ENCODE measurements at places on chromosomes 12 and 14.

DNA sequence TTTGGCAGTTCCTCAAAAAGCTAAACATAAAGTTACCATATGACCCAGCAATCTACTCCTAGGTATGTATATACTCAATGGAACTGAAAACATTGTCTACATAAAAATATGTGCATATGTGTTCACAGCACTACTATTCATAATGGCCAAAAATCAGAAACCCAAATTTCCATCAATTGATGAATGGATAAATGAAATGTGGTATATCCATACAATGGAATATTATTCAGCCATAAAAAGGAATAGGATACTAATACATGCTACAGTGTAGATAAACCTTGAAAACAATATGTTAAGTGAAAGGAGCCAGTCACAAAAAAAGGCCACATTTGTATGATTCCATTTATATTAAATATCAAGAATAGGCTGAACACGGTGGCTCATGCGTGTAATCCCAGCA is 3.4 kb downstream of the ACYP1 start:
- no peak for DNase-seq

- DNase-seq = peak; percentile 91
Measured at GRCh38 chr14:50062438-50063085, 53.8 kb downstream of the VCPKMT start.

GRCh38 chr12:4858386-4858785 is 51.3 kb upstream of the KCNA1 start:
- DNase-seq = no peak

DNA sequence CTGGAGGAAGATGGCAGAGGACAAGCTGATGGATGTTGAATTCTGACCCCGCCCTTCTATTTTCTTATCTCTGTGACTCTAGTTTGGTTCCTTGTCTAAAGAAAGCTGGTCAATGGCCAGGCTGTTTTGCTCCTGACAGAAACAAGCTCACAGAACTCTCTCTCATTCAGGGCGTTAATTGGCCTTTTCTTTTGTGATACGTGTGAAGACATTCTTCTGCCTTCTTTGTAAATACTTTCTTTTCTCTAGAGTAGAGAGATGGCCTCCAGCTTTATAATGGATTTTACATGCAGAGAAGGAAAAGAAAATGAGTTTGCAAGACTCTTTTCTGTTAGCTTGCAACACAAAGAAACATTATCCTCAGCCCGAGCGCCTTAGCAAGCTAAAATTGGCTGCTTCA is 492.2 kb upstream of the CCDC196 start:
- no peak for DNase-seq

- no peak for DNase-seq
Measured at GRCh38 chr12:88400302-88400701, 180.0 kb downstream of the KITLG start.

DNA sequence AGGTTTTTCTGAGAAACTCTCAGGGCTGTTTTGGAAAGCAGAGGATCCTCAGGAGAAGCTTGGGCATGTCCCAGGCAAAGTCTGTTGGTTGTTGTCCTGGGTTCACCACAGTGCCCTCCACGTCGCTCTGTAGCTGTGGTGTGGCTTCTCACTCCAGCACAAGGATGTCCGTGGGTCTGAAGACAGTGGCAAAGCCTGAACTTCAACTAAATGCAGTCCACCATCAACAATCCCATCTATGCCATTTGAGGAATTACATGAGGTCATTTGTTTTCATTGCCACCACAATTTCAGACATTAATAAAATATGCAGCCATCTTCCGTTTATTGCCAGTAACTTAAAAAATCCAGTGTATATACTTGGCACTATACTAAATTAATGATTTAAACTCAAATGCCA is 272.1 kb downstream of the LRIG3 start:
- DNase-seq = no peak

DNA sequence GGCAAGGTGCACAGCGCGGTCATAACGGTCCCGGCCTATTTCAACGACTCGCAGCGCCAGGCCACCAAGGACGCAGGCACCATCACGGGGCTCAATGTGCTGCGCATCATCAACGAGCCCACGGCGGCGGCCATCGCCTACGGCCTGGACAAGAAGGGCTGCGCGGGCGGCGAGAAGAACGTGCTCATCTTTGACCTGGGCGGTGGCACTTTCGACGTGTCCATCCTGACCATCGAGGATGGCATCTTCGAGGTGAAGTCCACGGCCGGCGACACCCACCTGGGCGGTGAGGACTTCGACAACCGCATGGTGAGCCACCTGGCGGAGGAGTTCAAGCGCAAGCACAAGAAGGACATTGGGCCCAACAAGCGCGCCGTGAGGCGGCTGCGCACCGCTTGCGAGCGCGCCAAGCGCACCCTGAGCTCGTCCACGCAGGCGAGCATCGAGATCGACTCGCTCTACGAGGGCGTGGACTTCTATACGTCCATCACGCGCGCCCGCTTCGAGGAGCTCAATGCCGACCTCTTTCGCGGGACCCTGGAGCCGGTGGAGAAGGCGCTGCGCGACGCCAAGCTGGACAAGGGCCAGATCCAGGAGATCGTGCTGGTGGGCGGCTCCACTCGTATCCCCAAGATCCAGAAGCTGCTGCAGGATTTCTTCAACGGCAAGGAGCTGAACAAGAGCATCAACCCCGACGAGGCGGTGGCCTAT is 875 bp downstream of the HSPA2 start:
- DNase-seq = peak; percentile 23

GRCh38 chr12:104929977-104930376 is 28.1 kb downstream of the SLC41A2 start:
- no peak for DNase-seq
